ENCODE measurements at places on chromosomes 3 and 15.

GRCh38 chr3:39208463-39209055, 16.2 kb upstream of the XIRP1 start:
- no peak for DNase-seq

GRCh38 chr3:160661660-160662059, 15.3 kb upstream of the ARL14 start:
- no peak for DNase-seq

DNA sequence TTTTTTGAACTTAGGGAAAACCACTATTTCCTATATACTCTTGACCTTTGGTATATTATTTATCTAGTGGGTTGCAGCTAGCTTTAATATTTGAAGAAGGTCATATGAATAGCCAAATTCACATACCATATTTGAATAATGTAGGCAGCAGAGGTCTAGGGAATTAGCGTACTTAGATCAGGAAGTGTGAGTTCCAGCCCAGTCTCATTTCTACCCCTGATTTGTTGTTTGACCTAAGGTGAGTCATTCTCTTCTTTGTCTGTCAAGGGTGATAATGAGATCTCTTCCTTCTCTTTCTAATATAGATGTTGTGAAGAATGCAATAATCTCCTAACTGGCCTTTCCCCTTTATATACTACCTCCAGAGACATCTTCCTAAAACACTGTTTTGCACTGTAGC, 36.6 kb upstream of the ZPLD1 start:
- no peak for DNase-seq

DNA sequence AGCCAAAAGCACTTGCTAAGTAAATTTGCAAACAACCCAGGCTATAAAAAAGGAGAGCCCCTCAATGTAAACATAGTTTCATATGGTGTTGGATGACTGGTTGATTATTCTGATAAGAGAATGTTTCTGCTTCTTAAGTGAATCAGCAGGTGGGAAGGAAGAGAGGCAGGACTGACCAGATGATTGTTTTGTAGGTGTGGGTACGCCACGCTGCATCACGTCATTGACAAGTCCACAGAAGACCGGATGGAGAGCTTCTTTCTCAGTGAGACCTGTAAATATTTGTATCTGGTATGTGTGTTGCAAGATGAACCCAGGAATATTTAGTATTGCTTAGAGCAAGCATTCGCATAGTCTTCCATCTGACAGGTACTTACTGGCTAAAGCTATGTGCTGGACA, 23.4 kb downstream of the EDEM1 start:
- no peak for DNase-seq

DNA sequence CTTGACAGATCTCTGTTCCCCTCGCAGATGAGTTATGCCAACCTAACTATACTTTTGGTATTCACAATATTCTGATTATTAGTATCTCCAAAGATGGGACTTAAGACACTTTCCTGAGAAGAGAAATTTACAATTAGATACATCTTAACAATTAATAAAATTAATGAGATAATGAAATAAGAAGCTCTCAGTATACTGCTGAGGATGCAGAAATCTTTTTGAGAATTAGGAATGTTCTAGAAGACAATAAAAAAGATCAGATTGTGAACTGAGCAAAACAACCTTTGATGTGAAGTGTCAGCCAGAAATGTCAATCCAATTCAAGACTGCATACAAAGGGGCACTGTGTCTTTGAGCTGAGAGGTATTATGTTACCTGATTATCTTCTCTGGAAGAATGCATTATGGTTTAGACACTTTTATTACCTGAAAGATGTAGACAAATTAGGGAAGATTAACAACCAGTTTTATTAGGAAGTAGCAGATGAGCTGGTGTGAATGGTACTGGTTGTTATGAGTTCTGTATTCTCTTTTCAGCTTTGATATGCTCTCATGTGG, 262.9 kb downstream of the TIGIT start:
- no peak for DNase-seq

- no peak for DNase-seq
Observed at GRCh38 chr3:4938281-4938982, 40.8 kb upstream of the BHLHE40 start.

Measured in stimulated activated CD4-positive, alpha-beta T cell treated with anti-CD3 and anti-CD28 coated beads, TNF-alpha, amount 100 ng/mL, for 24 hours (primary cell).